ENCODE measurements at places on chromosomes 1 and 21. TPM values are rescaled to one million over a fixed set of nuclear protein-coding genes. Genes with fewer than 3 reads are reported as not detected.

The TMOD4 gene
- not detected for total RNA-seq

The MYCL gene
- total RNA-seq, result 0.31 TPM

The MROH9 gene
- not detected for total RNA-seq

GRCh38 chr1:32991819-32992488 is 27.3 kb upstream of the RNF19B start:
- H3K4me1 ChIP-seq, result peaks cover 15% of the 10 kb centered on the region
- H3K27me3 ChIP-seq, result no peaks in the 10 kb centered on the region
- DNase-seq, result no peak
- no peak overlapping the region for H3K27ac ChIP-seq
- H3K36me3 ChIP-seq, result no peaks in the 10 kb centered on the region
- H3K4me3 ChIP-seq, result no peak overlapping the region

DNA sequence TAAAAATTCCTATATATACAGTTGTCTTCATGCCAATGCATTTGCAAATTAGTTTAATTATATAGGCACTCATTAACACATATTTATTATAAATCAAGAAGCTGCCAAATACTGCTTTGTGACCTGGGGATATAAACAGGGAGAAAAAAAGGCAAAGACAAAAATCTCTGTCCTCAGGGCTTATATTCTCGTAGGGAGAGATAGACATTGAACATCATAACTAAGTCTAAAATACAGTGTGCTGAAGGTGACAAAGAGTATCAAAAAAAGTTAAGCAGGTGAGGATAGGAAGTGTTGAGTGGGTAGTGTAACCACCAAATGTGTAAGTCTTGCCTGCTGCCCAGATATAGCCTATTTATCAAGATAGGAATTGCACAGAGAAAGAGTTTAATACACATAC is 40.7 kb upstream of the LYPLAL1 start:
- no peaks in the 10 kb centered on the region for H3K27me3 ChIP-seq
- DNase-seq, result no peak
- no peaks in the 10 kb centered on the region for H3K4me1 ChIP-seq
- no peak overlapping the region for H3K4me3 ChIP-seq

- H3K4me1 ChIP-seq, result no peaks in the 10 kb centered on the region
- H3K27ac ChIP-seq, result no peak overlapping the region
- no peak for DNase-seq
- H3K27me3 ChIP-seq, result no peaks in the 10 kb centered on the region
- no peak overlapping the region for H3K4me3 ChIP-seq
Observed at GRCh38 chr1:217982331-217983050, 302.6 kb upstream of the RRP15 start.

DNA sequence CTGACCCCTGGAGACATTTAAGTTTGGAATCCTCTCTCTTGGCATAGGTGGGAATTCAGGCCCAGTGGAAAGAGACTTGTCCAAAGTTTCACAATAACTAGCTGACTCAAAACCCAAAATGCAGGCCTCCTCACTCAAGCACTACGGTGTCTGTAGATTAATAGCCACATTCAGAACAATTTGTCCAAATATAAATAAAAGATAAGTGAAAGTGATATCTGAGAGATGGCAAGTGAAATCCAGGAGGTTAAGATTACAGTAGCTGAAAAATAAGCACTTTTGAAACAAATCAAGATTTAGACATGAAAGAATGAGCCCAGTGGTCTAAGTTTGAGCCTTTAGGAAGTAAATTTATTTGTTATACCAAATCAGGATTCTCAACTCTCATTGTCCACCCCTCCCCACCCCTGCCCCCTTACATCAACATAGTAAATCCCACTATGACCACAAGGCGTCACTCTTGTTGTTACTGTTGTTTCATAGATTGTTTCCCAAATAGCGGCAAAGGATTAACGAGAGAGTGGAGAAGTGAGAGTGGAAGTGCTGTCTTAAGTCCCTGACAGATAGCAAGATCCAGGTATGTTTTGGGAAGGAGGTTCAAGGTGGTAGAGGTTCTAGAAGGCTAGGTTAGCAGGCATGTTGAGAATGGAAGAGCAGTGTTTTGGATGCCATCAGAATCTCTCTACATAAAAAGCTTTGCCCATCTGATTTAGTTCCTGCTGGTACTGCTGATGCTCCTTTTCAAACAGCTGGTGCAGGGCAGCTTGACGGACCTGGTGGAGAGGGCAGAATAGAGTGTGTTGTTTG is 7.1 kb upstream of the TPM3 start:
- peak overlapping the region; percentile 56 for H3K4me3 ChIP-seq
- no peaks in the 10 kb centered on the region for H3K36me3 ChIP-seq
- peak overlapping the region; percentile 43 for H3K27ac ChIP-seq
- H3K27me3 ChIP-seq, result no peaks in the 10 kb centered on the region

DNA sequence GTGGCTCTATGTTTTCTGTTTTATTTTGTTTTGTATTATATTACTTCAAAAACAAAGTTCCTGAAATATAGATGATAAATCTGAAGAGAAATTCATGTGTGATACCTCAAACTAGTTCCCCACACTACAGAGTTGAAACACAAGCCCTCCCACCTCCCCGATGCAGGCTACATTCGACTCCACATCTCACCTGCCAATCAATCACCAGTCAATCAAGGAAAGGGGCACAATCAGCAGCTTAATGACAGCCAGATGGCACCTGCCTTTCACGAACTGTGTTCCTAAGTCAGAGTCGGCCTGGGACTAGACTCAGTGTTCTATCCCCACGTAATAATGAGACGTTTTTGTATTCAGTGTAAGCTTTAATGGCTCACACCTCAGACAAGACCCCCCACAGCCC is 313.4 kb downstream of the SPATA17 start:
- H3K36me3 ChIP-seq, result no peaks in the 10 kb centered on the region
- H3K27ac ChIP-seq, result no peak overlapping the region
- no peaks in the 10 kb centered on the region for H3K4me1 ChIP-seq

GRCh38 chr1:156056326-156056849 is 1.8 kb downstream of the LAMTOR2 start:
- H3K4me1 ChIP-seq, result peaks cover 31% of the 10 kb centered on the region
- H3K4me3 ChIP-seq, result no peak overlapping the region
- no peak for DNase-seq
- H3K27ac ChIP-seq, result no peak overlapping the region
- H3K27me3 ChIP-seq, result no peaks in the 10 kb centered on the region

- no peak overlapping the region for H3K4me3 ChIP-seq
- no peaks in the 10 kb centered on the region for H3K27me3 ChIP-seq
- DNase-seq, result no peak
- H3K4me1 ChIP-seq, result 0 out of 2 replicates have a peak, but pooled peaks cover 6% of the 10 kb centered on the region
- peaks cover 7% of the 10 kb centered on the region for H3K36me3 ChIP-seq
Observed at GRCh38 chr1:212759683-212760082, 31.9 kb downstream of the NSL1 start.

- peak; percentile 73 for DNase-seq
- H3K4me3 ChIP-seq, result no peak overlapping the region
- peaks cover 73% of the 10 kb centered on the region for H3K4me1 ChIP-seq
- H3K27me3 ChIP-seq, result no peaks in the 10 kb centered on the region
Observed at GRCh38 chr1:213385806-213386324, 334.8 kb downstream of the RPS6KC1 start.

- no peak overlapping the region for H3K4me3 ChIP-seq
- H3K27ac ChIP-seq, result no peak overlapping the region
- no peak for DNase-seq
- H3K4me1 ChIP-seq, result peaks cover 19% of the 10 kb centered on the region
Observed at GRCh38 chr21:44831227-44831860, 13.5 kb upstream of the SUMO3 start.

DNA sequence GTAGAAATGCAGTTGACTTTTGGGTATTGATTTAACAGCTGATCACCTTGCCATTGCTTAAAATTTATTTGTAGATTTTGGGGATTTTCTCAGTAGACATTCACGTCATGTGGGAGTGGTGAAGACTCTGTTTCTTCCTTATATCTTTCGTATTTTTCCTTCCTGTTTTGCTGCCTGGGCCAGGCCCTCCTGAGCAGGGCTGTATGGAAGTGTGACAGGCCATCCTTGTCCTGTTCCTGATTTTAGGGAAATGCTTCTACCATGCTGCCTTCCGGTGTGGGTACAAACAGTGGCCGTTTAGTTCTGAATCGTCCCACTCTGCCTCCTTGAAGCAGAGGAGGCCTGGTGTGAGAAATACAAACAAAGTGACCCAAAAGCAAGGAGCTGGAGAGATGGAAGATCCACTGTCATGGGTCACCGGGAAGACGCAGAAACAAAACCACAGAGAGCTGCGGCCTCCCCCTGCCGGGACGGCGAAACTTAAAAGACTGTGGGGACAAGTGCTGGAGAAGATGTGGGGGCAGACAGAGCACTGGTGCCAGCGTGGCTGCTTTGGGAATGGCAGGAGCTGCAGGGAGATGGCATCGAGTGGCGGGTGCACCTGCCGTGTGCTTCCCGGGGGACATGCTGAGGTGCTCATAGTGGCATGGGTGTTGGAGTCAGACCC is 7.6 kb downstream of the AGPAT3 start:
- no peaks in the 10 kb centered on the region for H3K27me3 ChIP-seq
- no peak overlapping the region for H3K4me3 ChIP-seq

- no peaks in the 10 kb centered on the region for H3K27me3 ChIP-seq
- peaks cover 3% of the 10 kb centered on the region for H3K36me3 ChIP-seq
- no peak for DNase-seq
- no peak overlapping the region for H3K27ac ChIP-seq
- no peak overlapping the region for H3K4me3 ChIP-seq
Observed at GRCh38 chr1:165753934-165754333, 14.7 kb downstream of the TMCO1 start.

DNA sequence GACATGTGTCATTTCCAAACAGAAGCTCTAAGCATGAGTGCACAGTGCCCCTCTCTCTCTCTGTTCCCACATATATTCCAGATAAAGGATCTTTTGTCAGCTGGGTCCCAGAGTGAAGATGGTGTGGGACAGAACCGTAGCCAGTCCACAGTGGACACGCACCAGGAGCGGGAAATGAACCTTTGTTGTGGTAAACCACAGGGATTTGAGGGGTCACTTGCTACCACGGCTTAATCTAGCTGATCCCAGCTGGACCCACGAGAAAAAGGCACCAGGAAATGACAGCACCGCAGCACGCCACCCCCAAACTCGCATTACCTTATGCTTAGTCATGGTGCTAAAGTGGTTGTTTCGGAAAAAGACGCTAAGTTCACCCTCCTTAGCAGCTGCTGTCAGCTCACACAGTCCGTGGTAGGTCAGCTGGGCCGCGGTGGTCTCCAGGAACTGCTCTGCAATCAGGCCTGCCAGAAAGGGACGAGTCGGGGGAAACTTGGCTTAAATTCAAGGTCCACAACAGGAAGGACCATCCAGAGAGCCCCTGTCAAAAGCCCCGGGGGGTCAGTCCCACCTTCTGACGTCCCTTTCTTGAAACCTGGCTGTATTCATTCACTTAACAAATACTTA is 7.5 kb downstream of the MINDY1 start:
- peaks cover 50% of the 10 kb centered on the region for H3K4me1 ChIP-seq
- H3K36me3 ChIP-seq, result peaks cover 12% of the 10 kb centered on the region
- H3K27me3 ChIP-seq, result no peaks in the 10 kb centered on the region
- no peak for DNase-seq
- H3K27ac ChIP-seq, result no peak overlapping the region

- no peaks in the 10 kb centered on the region for H3K27me3 ChIP-seq
- no peak overlapping the region for H3K4me3 ChIP-seq
- peaks cover 50% of the 10 kb centered on the region for H3K4me1 ChIP-seq
Observed at GRCh38 chr1:26887125-26887524, 3.0 kb downstream of the GPN2 start.

DNA sequence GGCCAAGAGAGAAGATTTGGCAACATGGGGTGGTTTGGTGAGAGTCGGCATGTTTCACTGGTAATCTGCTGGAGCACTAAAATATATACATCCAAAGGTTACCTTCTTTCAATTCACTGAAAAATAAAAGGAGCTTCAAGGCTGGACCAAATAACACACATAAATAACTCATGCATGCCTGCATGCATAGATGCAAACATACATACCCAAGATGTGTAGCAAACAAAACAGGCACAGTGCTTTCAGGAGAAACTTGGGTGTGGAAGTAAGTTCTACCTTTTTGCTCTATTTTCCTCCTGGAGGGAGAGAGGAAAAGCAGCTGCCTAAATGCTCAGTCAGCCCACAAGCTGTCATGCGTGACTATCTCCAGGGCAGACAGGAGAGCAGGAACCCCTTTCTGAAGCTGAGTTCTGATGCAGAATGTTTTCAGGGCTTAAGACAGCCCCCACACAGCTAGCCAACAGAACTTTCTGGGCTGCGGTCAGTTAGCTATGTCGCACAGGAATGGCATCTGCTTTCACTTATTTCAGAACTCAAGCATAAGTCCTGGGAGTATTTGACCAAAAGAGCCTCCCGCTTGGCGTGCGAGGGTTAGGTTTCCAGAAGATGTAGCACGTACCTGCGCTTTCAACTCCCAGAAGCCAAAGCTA is 166.2 kb downstream of the TOMM20 start:
- H3K4me1 ChIP-seq, result peaks cover 86% of the 10 kb centered on the region
- H3K27me3 ChIP-seq, result no peaks in the 10 kb centered on the region
- H3K27ac ChIP-seq, result peak overlapping the region; percentile 100
- no peaks in the 10 kb centered on the region for H3K36me3 ChIP-seq
- peak overlapping the region; percentile 55 for H3K4me3 ChIP-seq
- DNase-seq, result peak; percentile 67

DNA sequence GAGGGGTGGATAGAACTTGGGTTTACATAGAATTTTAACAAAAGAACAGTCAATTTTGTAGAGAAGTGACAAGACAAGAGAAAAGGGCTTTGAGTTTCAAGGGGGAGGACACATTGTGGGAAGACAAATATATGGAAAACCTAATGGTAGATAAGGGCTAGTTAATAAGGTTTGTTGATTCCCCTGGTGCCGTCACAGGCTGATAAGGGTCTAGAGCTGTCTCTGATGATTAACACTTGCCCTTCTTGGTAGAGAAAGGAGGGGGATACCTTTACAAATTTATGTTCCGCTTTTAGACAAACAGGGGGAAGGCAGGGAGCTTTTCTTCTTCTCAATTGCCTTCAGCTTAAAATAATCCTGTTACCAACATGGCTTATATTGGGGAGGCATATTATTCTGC is 124.3 kb downstream of the ETS2 start:
- DNase-seq, result no peak
- H3K36me3 ChIP-seq, result no peaks in the 10 kb centered on the region
- peaks cover 18% of the 10 kb centered on the region for H3K4me1 ChIP-seq

- no peaks in the 10 kb centered on the region for H3K27me3 ChIP-seq
- no peak for DNase-seq
- H3K27ac ChIP-seq, result no peak overlapping the region
- H3K4me1 ChIP-seq, result no peaks in the 10 kb centered on the region
- no peak overlapping the region for H3K4me3 ChIP-seq
Observed at GRCh38 chr1:94832931-94833585, 12.9 kb downstream of the SLC44A3 start.

DNA sequence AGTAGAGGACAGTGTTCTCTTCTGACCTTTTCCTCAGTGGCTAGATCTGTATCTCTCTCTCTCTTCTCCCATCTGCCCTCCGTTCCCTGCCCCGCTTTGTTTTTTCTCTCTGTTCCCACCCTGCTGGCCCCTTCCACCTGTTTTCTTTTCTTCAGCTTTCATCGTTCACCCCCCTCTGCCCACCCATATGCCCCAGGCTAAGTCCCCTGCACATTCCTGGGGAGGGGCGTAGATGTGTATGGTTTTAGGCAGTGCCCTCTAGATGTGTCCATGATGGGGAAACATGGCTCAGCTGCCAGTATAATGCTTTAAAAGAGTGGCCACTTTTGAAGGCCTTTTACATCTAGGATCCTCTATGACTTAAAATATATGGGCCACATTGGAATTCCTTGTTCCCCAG is 13.6 kb downstream of the S100A11 start:
- no peak overlapping the region for H3K27ac ChIP-seq
- H3K36me3 ChIP-seq, result no peaks in the 10 kb centered on the region
